ENCODE measurements at places on chromosomes 4 and X.
A peak's percentile ranks its signal among the peaks of the same experiment; 100 is the strongest.

GRCh38 chr4:41670530-41670929 lies 78.0 kb downstream of the PHOX2B start:
- no peak for DNase-seq

DNA sequence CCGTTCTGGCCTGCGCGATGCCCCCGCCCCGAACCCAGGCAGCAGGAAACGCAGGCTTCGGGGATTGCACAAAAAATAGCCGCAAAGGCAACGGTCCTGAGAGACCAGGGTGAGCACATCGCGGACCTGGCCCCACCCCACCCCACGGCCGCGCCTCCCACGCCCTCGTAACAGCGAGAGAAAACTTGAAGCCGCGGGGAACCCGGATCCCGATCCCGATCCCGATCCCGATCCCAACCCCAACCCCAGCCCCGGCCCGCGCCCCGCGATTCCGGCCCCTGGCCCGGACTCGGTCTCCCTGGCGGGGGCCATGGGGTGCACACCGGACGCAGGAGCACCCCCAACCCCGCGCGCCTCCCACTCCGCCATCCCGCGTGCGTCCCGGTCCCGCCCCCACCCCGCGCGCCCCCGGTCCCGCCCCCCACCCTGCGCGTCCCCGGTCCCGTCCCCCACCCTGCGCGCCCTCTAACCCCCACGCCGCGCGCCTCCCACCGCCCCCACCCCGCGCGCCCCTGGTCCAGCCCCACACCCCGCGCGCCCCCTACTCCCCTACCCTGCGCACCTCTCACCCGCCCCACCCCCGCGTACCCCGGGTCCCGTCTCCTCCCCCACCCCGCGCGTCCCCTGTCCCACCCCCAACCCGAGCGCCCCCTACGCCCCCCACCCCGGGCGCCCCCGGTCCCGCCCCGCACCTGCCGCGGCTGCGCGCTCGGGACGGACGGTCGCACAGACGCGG lies 29.0 kb downstream of the NOP14 start:
- peak; percentile 51 for DNase-seq

GRCh38 chrX:108148524-108148923 lies 56.9 kb downstream of the ATG4A start:
- DNase-seq = no peak

DNA sequence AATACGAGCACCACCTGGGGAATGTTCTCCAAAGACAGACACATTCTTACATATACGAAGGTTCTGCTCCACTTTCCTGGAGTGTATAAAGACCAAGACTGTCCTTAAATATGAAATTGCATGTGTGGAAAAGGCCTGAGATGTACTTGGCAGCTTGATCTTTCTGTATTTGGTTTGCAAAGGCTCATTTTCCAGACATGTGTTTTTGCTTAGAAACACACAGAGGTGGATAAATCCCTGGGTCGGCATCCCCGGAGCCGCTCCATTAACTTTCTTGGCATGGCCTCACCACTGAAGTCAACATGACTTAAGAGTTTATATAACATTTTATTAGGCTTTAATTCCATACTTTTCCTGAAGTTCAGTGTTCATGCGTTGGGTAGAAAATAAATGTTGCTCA lies 239.4 kb downstream of the LDB2 start:
- no peak for DNase-seq

Measured in activated naive CD4-positive, alpha-beta T cell treated with anti-CD3 and anti-CD28 coated beads, Interleukin-2, amount 50 U/mL, for 16 hours (primary cell).